NCI-H187 treated with DMSO at 0.1 percent for 48 hours (cell line): ENCODE measurements at places on chromosomes 1 and 21.

- no peak for DNase-seq
These were observed 66.4 kb downstream of the RGS13 start for GRCh38 chr1:192702212-192702902.

GRCh38 chr21:41256771-41257702 lies 59.6 kb upstream of the FAM3B start:
- no peak for DNase-seq

- DNase-seq = no peak
These were observed 151.0 kb upstream of the KCNJ6 start for GRCh38 chr21:38067086-38067739.

- no peak for DNase-seq
These were observed 26.7 kb upstream of the LDLRAP1 start for GRCh38 chr1:25516686-25517085.

DNA sequence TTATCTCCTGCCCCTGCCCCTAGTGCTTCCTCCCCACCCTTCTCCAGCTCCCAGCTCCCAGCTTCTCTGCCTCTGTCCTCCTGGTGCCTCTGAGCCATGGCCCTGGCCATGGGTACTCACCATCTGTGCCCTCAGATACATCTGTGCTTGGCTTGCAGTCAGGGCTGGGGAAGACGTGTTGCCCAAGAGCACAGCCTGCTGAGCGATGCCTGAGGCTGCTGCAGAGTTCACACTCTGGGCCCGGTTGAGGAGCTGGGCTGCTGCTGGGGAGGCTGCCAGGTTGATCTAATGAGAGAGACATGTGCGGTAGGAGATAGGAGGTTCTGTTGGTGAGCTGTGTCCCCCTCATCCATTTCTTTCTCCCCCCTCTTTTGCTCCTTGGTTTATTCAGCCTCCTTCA lies 49.4 kb upstream of the A3GALT2 start:
- no peak for DNase-seq

DNA sequence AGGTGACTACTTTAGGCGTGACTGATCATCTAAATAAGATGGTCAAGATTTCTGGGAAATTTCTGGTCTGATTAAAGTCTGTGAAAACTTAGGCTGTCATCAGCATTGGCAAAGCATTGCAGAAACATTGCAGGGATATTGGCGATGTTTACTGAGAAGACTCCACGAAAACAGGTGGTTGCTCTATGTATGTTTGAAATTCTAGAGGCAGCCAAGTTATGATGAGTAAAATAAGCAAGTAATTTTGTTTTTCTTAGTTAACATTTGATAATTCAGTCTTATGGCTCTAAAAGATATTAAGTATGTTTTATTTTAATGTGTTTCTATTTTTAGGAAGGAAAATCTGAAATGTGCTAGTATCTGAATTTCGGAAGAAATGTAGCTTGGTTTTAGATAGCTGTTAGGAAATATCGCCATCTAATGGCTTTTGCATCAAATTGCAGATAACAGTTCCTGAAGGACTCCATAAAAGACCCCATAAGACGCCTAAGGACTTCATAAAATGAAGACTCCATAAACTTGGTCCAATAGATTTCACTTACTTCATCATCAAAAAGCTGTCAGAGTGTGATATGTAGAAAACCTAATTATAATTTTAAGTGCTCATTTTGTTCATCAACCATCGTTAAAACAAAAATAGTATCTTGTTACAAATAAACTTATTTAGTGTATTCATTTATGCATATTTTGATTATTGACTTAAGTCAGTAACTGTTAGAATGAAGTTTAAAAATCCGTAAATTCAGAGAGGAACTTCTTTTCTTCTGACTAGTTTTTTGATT lies 344.6 kb downstream of the RYR2 start:
- no peak for DNase-seq
